Bronchial smooth muscle cell (primary cell): ENCODE measurements at places on chromosomes 7 and 10. TPM values are rescaled to one million over a fixed set of nuclear protein-coding genes. Genes with fewer than 3 reads are reported as not detected.

PTN gene
- total RNA-seq = 5.2 and 38.6 TPM in 2 replicates

PON3 gene
- under 0.01 TPM in 1 of 2 replicates, not detected in the other for total RNA-seq

SEPHS1 gene
- total RNA-seq = 22.9 and 28.2 TPM in 2 replicates

LIPJ gene
- under 0.01 and 0.16 TPM in 2 replicates for total RNA-seq

CRHR2 gene
- not detected in 2 replicates for total RNA-seq

IDI2 gene
- total RNA-seq = 0.09 TPM in 1 of 2 replicates, not detected in the other

RADIL gene
- 0.26 and 0.32 TPM in 2 replicates for total RNA-seq
